Heart left ventricle (tissue), 16 donors: ENCODE measurements at places on chromosomes 6 and 20.
A peak's percentile ranks its signal among the peaks of the same experiment; 100 is the strongest.

GRCh38 chr6:45986746-45987274, 28.9 kb downstream of the CLIC5 start:
- peak; percentile 64 for DNase-seq

DNA sequence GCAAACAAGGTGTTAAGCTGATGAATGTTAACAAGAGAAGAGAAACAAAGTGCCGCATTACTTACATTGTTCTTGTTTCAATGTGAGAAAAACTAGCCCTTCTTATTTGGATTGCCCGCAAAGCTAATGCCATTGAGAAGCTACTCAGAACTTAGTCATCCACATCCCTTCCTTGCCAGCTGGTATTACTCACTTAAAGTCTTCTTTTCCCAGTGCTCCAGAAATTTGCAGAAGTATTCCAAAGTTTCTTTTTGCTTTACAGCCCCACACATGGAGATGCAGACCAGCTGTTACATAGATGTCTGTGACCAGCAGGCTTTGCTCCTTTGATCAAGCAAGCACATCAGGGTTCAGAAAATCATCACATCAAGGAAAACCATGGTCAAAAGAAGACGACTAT, 529.0 kb downstream of the TBC1D32 start:
- DNase-seq = no peak

GRCh38 chr6:1872649-1873131, 263.0 kb downstream of the FOXC1 start:
- DNase-seq = no peak

DNA sequence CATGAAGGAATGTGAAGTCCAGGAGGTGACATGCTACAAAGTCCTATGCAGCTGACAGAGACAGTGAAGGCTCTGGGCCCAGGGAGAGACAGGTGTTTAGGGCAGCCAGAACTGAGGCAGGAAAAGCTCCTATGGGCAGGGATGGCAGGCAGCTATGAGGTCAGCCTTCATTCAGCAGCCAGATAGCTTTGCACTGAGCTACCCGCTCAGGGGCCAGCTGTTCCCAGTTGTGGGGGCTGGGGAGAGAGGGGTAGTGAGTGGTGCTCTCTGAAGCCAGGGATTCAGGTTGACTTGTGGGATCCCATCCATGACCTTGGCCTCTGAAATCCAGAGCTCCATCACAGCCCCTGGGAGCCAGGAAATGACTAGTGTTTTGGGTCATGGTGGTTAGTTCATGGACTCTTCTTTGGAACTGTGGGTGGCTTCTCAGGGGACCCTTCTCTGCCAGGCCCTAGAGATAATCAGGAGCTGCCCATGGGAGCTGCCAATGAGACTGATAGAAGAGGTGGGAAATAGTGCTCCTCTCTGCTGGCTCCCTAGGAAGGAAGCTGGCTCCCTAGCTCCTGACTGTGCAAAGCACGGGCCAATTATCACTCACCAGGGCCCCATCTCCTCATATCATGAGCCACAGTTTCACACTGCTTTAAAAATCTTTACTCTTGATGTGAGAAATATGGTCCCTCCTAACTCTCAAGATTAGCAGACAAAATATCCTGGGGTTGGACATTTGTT, 127.7 kb downstream of the VEGFA start:
- no peak for DNase-seq

DNA sequence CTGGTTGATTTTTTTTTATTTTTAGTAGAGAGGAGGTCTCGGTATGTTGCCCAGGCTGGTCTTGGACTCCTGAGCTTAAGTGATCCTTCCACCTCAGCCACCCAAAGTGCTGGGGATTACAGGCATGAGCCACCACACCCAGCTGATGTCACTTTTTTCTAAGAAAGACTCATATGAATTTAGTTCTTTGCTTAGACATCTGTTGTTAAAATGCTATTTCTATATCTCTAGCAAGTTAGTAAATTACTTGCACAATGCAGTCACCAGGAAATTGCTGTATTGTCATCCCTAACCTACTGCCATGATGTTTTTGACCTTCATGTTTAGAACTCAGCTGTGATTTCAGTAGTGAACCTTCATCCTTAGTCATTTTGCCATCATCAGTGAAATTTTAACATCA, 5.7 kb downstream of the KDM1B start:
- no peak for DNase-seq

GRCh38 chr6:53066077-53066417, 843 bp downstream of the FBXO9 start:
- peak; percentile 77 for DNase-seq

GRCh38 chr6:137715589-137716045, 151.4 kb upstream of the TNFAIP3 start:
- no peak for DNase-seq

DNA sequence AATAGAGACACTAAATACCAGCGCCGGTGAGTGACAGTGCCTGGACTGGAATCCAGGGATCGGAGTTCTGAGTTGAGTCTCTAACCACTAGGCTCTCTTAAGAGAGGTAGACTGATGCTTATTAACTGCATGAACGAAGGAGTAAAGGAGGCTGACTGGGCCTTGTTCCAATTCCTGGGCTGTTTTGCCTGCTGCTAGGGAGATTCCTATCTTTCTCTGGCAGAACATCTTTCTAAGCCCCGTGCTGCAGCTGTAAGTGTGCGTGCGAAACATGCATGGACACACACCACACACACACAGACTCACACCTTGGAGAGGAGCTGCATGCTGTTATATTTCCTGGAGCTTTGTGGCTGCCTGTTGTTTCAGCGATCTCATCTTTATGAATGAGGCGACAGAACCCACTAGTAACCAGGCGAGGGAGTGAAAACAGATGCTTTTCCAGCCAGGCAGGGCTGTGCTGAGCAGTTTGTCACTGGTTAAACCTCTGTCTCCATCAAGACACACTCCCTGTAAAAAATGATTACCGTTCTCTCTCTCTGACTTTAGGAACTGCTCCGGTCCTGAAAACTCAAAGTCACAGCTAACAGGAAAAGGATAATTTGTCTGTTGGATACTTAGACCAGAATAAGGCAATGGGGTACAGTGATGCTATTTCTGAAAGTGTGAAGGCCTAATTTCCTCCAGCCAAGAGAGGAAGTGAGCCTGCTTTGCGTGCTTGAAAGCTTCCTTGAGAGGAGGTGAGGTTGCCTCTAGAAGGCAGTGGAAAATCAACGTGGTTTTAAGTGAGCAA, 157.4 kb upstream of the ZNF217 start:
- no peak for DNase-seq

- DNase-seq = no peak
These were observed 192.5 kb upstream of the RREB1 start for GRCh38 chr6:6915219-6915618.

GRCh38 chr6:82385102-82385501, 21.5 kb downstream of the TPBG start:
- DNase-seq = no peak

GRCh38 chr20:10469599-10469998, 34.5 kb downstream of the SLX4IP start:
- no peak for DNase-seq
